ENCODE measurements at places on chromosomes 12 and 14.

GRCh38 chr14:50320283-50320682 lies 8.2 kb downstream of the DMAC2L start:
- no peak for DNase-seq

DNA sequence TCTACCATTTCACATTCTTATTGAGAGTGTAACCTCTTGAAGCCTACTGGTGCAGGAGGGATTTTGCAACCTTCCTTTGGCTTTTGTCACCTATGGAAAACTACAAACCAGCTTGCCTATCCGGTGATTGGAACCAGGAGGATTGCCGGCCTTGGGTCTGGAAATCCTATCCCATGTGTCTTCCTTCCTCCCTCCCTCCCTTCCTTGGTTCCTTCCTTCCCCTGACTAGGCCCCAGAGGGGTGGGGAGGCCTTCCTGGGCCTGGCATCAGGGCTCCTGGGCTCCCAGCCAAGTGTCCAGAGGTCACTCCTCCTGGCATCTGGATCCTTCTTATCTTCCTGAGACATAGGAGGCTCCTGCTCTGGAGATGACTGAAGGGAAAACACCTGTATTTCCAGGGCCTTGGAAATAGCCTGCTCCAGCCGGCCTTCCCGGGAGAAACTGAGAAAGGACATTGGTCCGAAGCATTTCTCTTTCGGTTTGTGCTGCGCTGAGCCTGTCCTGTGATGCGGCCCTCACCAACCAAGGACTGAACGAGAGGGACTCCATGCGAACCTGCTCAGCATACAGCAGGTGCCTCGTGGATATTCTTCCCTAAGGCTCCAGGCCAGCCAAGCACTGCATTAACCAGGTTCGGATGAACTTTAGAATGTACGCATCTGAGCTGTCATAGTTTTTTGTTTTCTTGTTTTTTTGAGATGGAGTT lies 43.4 kb downstream of the PSMA6 start:
- DNase-seq, result peak; percentile 57

DNA sequence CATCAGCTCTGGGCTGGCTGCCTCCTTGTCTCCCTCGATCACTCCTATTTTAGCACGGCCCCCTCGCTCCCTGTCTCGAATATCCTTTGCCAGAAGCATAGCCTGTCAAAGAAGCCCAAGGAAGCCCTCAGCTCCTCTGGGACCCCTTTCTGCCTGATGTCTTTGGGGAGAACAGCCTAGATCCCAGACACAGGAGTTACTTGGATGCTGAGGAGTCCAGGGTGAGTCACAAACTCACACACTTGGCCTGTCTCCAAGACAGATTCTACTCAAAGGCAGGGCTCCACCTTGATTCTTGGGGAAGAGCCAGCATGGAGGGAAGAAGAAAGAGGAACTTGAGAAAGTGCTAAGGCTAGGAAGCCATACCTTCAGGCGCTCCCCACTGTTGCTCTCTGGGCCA lies 8.1 kb downstream of the AVIL start:
- DNase-seq, result no peak

DNA sequence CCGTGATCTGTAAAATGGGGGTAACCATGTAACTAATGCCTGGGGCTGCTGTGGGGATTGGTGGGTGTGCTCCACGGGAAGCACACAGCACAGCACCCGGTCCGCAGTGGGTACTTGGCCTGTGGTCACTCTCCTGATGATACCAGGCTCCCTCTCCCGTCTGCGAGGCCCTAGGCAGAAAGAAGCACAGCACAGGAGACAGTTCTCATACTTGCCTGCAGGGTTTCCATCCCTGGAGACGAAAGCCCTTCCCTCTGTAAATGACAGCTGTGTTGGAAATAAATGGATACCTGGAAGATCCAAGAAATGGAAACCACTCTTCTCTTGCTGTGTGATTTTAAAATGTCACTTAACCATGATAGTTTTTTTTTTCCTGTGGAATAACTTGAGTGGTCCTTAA lies 7.9 kb upstream of the PRMT8 start:
- no peak for DNase-seq

DNA sequence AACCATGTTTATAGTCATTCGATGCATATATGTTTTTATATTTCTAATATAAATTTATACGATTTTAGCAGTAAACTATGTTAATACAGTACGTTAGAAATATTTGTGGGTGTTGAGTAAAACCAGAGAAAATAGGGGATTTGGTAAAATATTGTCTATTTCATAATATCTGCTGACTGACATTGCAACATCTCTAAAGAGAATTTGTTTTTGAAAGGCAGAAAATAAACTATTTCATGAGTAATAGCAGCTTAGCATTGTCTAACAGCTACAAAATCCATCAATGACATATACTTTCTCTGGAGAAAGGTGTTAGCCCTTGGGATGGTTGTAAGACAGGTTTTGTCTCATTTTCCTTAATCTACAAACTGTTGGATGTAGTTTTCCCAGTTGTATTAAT lies 144.9 kb downstream of the PDE3A start:
- DNase-seq, result no peak

GRCh38 chr12:116547955-116548501 lies 11.2 kb upstream of the MAP1LC3B2 start:
- DNase-seq, result no peak

DNA sequence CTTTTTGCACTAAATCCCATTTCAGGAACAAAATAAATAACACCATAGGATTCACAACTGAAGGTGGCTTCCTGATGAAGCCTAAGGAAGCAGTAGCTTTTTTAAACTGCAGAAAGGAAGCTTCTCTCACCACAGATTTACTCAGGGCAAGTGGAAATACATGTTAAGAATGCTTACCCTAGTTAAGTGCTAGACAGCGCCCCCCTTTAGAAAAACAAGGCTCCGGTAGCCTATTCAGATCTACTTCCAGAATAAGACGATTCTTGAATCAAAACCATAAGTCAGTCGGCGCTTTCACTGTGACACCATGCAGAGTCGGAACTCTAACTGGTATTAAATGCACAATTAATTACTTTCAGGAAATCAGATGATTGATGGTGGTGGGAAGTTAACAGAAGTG lies 41.9 kb downstream of the E2F7 start:
- no peak for DNase-seq

DNA sequence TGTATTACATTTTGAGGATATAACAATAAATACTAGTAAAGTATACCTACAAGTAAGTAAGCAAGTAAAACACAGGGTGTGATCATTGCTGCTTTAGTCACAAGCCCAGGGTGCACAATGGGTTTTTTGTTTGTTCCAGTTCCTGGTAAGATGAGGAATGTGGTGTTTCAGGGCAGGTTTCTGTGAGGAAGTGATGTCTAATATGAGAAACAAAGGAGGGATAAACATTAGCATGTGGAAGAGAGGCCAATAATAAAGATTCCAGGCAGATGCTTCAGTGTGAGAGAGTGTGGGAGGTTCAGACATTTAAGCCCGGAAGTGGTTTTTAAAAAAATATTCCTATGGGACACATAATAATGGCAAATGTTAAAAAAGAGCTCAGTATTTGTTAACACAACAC lies 808.1 kb upstream of the USP15 start:
- no peak for DNase-seq

DNA sequence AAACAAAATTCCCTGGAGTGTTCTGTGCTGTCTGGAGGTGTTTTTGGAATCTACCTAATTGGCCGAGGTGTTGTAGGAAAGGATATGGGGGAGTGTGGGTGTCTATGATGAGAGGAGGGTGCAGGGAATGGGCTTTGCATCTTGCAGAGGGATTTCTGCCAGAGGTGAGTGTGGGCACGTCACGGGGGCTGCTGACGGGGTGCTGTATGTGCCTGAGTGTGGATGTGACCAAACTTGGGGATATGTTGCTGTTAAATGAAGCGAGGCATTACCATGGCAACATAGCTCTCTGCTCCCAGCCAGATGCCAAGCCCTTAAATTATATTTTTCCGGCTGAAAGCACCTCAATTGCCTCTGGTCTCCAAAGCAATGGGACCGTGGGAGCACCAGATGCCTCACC lies 44.3 kb upstream of the SPTLC2 start:
- no peak for DNase-seq

DNA sequence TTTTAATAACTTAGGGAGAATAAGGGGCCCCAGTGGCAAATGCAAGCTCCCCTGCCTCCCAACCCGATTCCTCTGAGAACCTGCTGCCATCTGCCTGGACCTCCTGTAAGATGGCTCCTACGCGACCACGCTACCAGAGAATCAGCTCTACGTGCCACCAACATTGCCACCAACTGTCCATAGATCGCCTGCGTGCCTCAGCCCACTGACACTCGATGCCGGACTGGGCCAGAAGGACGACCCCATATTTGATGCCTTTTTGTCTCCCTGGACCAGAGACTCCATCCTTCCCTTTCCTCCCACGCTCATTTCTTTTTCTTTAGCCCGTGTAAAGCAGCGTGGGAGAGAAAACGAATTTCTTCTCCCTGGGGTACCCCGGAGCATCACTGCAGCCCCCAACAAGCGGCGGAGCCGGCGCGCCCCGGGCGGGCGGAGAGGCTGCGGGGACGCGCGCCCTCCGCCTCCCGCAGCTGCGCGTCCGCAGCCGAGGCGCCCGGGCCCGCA lies 565 bp upstream of the KLHL42 start:
- peak; percentile 15 for DNase-seq

- no peak for DNase-seq
Observed at GRCh38 chr12:25119020-25119419, 75.9 kb downstream of the DNAI7 start.

DNA sequence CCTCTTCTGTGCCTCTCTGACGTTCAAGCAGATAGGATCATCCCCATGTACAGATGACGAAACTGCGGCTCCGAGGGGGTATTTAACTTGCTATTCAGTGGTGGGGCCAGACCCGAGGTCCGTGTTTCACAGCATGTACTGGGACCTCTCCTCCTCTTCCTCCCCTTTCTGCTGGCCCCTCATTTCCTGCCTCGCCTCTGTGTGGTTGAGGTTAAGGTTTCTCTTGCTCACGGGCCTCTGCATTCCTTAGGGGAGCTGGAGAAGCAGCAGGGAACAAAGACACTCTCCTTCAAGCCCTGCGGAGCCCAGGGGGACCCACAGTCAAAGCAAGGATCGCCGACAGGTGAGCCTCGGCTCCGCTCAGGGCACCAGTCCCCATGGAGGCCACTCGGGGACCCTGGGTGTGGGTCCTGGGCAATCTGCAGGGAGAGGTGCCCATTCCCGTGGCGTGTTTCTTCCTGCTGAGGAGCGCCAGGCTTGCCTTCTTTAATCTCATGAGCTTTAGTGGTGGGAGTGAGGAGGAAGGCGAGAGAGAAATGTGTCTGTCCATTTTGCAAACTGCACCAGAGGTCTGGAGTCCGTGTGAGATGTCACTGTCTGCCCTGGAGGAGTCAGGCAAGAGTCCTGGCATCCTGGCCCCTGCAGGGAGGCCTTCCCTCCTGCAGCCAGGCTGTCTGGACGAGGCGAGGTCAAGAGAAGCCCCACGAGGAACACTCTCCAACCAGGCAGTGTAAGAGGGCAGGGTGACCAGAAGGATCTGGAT lies 45.0 kb downstream of the SLC6A12 start:
- DNase-seq, result no peak

DNA sequence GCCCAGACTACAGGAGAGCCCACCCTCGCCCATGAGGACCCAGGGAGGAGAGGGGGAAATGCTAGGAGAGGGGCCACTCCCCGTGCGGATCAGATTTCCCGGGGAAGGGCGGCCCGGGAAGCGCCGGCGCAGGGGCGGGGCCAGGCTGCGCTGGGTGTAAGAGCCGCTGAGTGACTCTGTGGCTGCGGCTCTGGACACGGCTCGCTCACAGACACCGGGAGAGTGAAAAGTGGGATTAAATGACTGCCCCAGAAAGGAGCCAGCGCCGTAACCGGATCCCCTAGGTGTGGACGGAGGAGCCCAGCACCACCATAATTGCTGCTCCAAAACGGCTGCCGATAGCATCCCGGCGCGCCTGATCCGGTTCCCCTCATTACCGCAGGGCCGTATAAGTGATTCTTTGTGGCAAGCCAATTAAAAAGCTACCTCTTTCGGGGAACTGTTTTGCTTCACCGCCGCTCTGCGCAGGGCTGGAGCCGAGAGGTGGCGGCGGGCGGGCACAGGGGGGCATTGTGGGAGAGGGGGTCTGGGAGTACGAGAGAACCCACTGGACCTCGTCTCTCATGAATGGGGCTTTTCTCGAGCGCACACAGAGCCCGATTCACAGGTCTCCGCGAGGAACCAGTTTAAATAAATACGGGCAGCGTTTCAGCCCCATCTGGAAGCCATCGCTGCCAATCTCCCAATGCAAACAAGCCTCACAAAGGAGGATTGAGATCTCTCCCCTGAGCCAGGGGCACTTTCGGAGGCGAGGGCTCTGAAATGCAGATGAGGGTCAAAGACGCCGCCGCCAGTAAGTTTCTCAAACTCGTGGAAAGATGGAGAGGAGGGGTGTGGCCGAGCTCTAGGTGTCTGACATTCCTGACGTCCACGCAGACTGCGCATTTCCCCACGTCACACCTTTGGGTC lies 2.5 kb downstream of the COL2A1 start:
- DNase-seq, result peak; percentile 60

- DNase-seq, result no peak
Observed at GRCh38 chr14:63692310-63693020, 35.4 kb downstream of the SGPP1 start.

GRCh38 chr14:29043737-29044136 lies 277.1 kb downstream of the FOXG1 start:
- no peak for DNase-seq

DNA sequence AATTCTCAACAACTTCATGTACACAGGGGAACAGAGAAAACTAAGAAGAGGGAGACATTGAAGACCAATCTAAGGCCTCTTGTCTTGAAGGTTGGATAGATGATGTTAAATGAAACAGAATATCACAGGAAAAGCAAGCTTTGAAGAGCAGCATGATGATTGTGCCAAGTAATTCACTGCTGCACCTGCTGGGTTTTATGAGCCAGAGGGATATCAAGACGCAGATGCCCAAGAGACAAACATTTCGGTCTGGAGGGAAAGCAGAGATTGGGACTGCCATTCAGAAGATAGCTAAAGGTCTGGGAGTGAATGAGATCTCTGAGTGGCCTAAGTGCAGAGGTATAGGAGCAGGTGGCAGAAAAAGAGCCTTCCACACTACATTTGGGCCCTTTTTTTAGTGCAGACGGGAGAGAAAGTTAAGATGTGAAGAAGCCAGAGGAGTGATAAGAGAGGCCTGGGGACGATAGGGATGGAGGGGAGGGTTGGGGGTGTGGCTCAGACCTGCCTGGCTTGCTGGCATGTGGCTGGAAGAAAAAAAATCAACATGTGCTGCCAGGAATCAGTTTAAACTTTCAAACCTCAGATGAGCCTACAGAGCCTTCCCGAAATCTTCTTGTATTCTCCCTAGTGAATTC lies 200.6 kb downstream of the AEBP2 start:
- no peak for DNase-seq

DNA sequence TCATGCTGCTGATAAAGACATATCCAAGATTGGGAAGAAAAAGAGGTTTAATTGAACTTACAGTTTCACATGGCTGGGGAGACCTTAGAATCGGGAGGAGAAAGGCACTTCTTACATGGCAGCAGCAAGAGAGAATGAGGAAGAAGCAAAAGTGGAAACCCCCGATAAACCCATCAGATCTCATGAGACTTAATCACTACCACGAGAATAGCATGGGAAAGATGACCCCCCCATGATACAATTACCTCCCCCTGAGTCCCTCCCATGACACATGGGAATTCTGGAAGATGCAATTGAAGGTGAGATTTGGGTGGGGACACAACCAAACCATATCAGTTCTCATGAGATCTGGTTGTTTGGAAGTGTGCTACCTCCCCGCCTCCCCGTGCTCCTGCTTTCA lies 9.8 kb upstream of the MFAP5 start:
- DNase-seq, result no peak
